ENCODE measurements at places on chromosomes 12 and 14.

DNA sequence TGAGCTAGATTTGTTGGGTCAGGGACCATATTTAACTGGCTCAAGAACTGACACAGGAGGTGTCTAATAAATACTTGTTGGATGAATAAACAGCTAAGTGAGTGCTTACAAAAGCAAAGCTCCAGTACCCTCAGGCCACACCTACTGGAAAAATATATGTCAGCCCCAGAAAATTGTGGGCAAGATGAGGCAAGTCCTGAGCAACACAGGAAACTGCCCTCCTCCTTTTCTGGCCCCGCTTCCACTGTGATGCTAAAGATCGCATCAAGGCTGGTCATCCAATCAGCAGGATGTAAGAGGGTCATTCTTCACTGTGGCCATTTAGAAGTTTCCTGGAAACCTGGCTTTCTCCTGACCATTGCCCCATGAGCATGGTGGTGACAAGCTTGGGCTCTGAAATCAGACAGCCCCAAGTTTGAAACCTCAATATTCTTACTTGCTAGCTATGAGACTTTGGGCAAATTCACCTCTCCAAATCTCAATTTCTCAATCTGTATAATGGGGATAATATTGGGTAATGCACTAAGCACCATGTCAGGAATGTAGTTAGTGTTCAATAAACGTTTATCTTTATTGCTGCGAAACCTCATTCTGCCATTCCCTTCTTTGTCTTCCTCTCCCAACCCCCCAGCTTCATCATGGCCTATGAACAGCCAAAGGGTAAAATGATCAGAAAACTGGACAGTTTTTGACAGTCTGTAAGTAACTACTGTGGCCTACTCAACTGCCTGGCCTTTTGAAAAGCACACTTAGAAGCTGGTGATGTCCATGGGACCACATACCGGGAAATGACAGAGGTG, 139.3 kb upstream of the PZP start:
- DNase-seq: peak; percentile 92

- no peak for DNase-seq
Observed at GRCh38 chr12:102917026-102917787, at the start of gene PAH. Gene PAH, minus strand, starts transcription at chr12:102917244. Its CDS starts 114 bp downstream, at chr12:102917130.

- DNase-seq: no peak
Observed at GRCh38 chr14:55366271-55366670, 45.4 kb downstream of the ATG14 start.

GRCh38 chr14:89534902-89535685, 118.1 kb upstream of the FOXN3 start:
- no peak for DNase-seq

DNA sequence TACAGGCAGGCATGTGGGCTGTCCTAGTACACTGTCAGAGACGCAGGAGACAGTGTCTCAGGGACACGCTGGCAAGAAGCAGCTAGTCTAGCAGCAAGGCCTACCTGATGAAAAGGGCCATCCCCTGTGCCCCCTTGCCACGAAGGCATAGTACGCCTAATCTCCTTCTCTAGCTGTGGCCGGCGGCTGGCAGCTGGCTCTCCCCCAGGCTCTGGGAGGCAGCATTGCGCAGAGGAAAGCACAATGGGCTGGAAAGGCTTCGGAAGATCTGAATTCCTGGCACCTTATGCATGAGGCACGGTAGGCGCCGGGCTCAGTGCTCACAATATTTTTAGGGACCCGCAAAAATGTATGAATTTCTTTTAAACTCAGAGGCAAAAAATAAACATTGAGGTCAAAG, 16.0 kb upstream of the PLEKHH1 start:
- DNase-seq: no peak

Data from epithelial cell of prostate (primary cell).